Liver (tissue), 10 donors: ENCODE measurements at places on chromosomes 6 and 20. TPM values are rescaled to one million over a fixed set of nuclear protein-coding genes. Genes with fewer than 3 reads are reported as not detected.

DNA sequence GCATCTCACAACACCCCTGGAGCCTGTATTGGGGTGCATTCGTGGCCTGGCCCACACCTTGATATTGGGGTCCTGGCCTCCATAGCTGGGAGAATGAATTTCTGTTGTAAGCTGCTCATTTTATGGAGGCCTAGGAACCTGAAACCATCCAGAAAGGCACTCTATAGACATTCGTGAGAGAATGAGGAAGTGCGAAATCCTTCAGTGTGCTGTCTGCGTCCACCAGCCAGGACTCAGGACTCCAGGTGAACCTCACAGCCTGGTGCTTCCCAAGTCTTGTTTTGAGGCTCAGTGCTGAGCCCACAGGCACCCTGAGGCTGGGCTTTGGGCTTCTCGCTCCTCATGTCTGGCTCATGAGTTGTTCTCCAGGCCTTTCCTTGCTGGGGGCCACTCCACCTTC, 11.9 kb upstream of the RBBP8NL start:
- no peak for DNase-seq

Gene VSTM2L
- 0.79 TPM for total RNA-seq

Gene ADIG
- not detected for total RNA-seq

Gene PLEKHG1
- 11.9 TPM for total RNA-seq

GRCh38 chr20:37543828-37544227, 16.2 kb upstream of the BLCAP start:
- no peak for DNase-seq

- no peak for DNase-seq
Observed at GRCh38 chr20:51385646-51386530, 156.6 kb downstream of the NFATC2 start.

Gene TMEM244
- not detected for total RNA-seq

DNA sequence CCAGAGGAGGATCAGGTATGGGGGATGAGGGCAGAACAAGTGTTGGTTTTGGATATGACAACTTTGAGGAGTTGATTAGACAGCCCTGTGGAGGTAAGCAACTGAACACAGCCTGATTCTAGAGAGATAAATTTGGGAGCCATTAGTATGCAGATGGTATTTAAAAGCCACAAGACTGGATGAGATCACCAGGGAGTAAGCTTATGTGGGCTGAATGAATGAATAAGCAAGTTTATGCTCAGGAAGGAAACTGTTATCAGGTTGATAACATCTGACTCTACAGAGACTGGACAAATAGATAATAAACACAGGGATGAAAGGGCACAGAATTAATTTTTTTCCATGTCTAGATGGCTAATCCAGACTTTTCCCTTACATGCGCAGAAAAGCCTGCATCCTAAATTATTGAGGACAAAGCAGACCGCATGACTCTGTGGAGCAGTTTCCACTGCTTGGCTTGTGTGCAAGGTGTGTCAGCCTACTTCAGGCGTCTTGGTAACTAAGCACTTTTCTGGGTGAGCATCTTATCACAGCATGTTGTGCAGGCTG, 150.6 kb downstream of the GJA10 start:
- DNase-seq = no peak

Gene IPCEF1
- total RNA-seq = 2.8 TPM

GRCh38 chr20:33567949-33568348, 78.1 kb downstream of the CBFA2T2 start:
- no peak for DNase-seq

Gene WFDC10A
- total RNA-seq = not detected

DNA sequence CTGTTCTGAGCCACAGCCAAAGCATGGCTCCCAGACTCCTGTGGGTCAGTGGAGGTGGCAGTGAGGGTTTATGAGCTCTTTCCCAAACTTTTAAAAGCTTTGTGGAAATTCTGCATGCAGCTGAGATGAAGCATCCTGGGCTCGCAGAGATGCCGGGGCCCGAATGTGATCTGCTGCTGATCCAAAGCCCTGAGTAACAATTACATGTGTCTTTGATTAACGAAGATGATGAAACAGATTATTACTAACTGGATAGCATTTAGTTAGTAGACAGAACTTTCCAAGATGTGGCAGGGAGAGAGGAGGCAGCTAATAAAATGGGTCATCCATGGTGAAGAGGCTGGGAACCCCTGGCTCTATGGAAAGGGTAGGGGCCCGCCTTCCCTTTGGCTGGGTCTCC, 43.9 kb upstream of the MDFI start:
- no peak for DNase-seq

Gene THBD
- 6.6 TPM for total RNA-seq

DNA sequence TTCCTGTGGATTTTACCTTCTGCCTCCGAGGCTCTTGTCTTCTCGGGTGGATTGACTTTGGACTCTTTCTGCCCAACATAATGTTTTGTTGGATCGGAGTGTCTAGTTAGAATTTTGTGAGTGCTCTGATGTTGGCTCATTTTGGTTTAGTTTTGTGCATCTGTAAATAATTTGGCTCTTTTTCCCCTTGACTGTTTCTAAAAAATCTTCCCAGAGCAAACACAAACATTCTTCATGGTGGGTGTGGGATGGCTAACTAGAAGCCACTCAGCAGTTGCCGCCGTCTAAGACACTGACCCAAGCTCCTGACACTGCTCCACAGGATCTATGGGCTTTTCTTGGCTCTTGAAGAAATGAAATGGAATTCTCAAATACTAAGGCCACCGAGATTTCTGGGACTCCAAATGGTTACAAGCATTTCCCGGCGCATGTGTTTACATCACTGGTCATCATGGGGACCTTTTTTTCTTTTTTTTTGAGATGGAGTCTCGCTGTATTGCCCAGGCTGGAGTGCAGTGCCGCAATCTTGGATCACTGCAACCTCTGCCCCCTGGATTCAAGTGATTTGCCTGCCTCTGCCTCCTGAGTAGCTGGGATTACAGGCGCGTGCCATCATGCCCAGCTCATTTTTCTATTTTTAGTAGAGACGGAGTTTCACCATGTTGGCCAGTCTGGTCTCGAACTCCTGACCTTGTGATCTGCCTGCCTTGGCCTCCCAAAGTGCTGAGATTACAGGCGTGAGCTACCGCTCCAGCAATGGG, 92.0 kb upstream of the FRMD1 start:
- DNase-seq = no peak

GRCh38 chr6:113050979-113051378, 703.8 kb downstream of the RFPL4B start:
- DNase-seq = no peak

Gene FAM83D
- total RNA-seq = 2.8 TPM

Gene KIF13A
- 13.7 TPM for total RNA-seq

GRCh38 chr6:144953552-144954240, 668.6 kb downstream of the UTRN start:
- DNase-seq = no peak

Gene SALL4
- 3.6 TPM for total RNA-seq

Gene BPIFA1
- not detected for total RNA-seq
